Left ventricle myocardium superior (tissue), 1 donor: ENCODE measurements at places on chromosomes 3 and 15. TPM values are rescaled to one million over a fixed set of nuclear protein-coding genes. Genes with fewer than 3 reads are reported as not detected.

DNA sequence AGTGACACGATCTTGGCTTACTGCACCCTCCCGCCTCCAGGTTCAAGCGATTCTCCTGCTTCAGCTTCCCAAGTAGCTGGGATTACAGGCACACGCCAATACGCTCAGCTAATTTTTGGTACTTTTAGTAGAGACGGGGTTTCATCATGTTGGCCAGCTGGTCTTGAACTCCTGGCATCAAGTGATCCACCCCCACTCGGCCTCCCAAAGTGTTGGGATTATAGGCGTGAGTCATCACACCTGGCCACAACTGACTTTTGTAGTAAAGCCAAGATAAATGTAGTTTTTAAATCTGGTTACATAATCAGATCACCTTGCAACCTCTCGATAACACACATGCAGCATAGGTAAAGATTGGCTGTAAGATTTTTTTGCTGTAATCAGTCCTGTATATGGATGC lies 657.5 kb upstream of the DPPA4 start:
- DNase-seq, result no peak

GRCh38 chr3:23607184-23607847 lies 198.4 kb upstream of the UBE2E1 start:
- DNase-seq, result no peak

GRCh38 chr3:32498252-32498651 lies 4.4 kb downstream of the CMTM6 start:
- no peak for DNase-seq

GRCh38 chr3:127959873-127960272 lies 44.8 kb downstream of the KBTBD12 start:
- DNase-seq, result peak; percentile 47

- DNase-seq, result no peak
Measured at GRCh38 chr15:44035781-44036699, 159.0 kb downstream of the FRMD5 start.

DNA sequence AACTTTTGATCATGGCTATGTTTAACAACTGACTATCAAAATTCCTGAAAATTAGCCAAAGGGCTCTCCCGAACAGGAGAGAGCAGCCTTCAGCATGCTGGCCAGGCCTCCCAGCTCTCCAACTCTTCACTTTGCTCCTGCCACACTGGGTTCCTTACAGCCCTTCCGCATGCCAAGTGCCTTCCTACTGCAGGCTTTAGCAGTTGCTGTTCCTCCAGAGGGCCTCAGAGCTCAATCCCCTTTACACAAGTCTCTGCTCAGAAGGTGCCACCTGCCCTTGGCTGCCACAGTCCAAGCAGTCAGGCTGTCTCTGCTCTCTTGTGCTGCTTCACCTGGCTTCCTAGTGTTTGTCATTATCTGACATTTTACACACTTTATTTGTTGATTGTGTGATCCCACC lies 553.1 kb upstream of the PPP2R3A start:
- DNase-seq, result no peak

Gene SLC9C1
- 2.3 TPM for total RNA-seq

- DNase-seq, result no peak
Measured at GRCh38 chr3:128619146-128619890, 31.3 kb downstream of the RPN1 start.

DNA sequence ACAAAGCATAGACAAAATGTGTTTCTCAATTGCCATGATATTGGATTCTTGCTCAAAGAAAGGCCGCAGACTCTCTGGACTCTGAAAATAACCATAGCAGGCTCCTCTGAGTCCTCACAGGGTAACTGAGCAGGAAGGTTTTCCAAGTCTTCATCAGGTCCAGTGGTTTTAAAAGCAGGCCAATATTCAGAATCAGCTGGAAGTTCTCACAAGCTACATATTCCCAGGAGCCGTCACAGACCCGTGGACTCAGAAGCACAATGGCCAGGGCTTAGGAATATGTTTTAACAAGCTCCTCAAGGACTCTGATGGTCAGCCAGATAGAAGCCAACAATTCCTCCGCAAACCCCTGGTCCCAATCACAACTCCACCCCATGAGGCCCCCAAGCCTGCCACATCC lies 256.1 kb upstream of the ADAMTS9 start:
- DNase-seq, result no peak

Gene ESYT3
- 1.2 TPM for total RNA-seq

- DNase-seq, result no peak
Measured at GRCh38 chr3:178505832-178506231, 30.4 kb upstream of the KCNMB2 start.

DNA sequence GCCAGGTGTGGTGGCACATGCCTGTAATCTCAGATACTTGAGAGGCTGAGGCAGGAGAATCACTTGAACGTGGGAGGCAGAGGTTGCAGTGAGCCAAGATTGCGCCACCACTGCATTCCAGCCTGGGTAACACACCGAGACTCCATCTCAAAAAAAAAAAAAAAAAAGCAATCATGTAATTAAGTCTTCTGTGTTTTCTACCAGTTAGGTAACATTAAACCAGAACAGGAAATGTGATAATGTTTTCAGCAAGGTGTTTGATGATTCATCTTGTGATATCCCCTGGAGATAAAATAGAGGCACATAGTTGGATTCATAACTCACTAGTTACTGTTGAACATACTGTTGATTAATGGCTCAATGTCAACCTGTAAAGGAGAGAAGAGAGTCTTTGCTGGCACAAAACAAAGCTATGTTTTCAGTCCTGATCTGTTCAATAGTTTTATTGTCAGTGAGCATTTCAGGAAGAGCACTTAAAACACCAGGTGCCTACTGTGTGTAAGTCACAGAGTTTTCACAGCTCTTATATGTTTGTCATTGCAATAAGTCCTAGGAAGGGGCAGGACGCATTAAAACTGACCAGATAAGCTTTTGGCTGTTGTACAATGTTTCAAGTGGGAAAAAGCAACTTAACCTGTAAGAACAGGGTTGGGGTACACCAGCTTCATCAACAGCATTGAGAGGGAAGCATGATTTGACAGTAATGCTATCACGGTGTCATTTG lies 19.5 kb downstream of the DNAJB11 start:
- no peak for DNase-seq

DNA sequence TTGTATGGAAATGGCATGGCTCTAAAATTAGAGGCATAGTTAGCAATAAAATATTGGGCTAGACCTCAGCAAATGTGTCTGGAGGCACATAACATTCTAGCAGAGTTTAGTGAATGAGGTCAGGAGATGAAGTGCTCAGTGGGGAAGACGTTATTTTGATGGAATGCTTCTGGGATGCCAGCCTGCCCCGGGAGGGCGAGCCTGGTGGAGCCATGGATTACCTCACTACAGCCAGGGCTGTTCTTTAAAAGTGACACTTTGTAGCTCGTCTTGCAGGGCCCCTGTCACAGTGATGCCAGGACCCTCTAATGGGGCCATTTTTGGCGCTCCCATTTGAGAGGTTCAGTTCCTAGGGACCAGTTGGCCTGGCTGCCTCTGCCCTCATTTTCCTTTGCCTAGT lies 48.5 kb downstream of the PXYLP1 start:
- DNase-seq, result no peak

- DNase-seq, result no peak
Measured at GRCh38 chr3:140898340-140899180, 43.1 kb upstream of the SLC25A36 start.

DNA sequence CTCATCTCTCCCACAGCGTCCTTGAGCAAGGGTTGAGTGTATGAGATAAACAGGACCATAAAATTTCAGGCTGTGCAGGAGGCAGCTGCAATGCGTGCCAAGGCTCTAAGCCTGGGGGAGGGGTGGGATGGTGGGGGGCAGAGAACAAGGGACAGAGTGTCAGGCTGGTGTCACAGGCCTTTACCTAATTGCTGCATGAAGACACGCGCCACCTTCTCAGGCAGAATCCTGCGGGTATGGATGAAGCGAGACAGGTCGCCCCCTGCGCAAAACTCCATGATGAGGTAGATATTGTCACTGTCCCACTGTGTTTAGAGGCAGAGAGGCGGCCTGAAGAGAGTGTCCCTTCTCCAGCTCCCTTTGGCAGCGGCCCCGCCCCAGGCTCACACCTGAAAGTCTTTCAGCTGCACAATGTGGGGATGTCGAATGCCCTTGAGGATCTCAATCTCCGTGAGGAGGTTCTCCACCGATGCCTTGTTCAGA lies 1.0 kb downstream of the ULK3 start:
- DNase-seq, result no peak

- no peak for DNase-seq
Measured at GRCh38 chr15:35851491-35851890, 305.5 kb upstream of the DPH6 start.

Gene SERF2
- 1,014 TPM for total RNA-seq

Gene TEX55
- total RNA-seq, result not detected

GRCh38 chr3:81936817-81937216 lies 175.4 kb upstream of the GBE1 start:
- DNase-seq, result no peak

GRCh38 chr3:27713078-27713423 lies 9.1 kb downstream of the EOMES start:
- DNase-seq, result no peak

Gene C15orf39
- total RNA-seq, result 14.8 TPM

- DNase-seq, result no peak
Measured at GRCh38 chr3:120227710-120228347, 57.2 kb downstream of the GPR156 start.

- DNase-seq, result no peak
Measured at GRCh38 chr3:113314923-113315322, 103.6 kb downstream of the BOC start.

DNA sequence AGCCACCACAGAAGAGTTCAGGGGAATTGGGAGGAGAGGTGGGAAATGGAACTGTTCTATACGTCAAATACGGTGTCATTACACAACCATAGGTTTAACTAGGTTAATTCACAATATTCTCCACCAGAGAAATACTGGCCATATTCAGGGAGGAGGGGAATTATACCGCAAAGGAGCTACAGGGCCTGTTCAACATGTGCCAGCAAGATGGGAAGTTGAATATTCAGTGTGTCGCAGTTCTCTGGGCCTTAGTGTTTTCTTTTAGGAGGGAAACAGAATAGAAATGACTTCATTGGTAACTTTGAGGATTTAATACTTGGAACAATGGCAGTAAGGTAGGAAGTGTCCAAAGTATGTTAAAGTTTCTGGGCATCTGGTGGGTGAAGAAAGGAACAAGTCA lies 18.0 kb upstream of the FBXW12 start:
- DNase-seq, result no peak

Gene DNAH12
- total RNA-seq, result 0.02 TPM

Gene SPTBN5
- 3.6 TPM for total RNA-seq

DNA sequence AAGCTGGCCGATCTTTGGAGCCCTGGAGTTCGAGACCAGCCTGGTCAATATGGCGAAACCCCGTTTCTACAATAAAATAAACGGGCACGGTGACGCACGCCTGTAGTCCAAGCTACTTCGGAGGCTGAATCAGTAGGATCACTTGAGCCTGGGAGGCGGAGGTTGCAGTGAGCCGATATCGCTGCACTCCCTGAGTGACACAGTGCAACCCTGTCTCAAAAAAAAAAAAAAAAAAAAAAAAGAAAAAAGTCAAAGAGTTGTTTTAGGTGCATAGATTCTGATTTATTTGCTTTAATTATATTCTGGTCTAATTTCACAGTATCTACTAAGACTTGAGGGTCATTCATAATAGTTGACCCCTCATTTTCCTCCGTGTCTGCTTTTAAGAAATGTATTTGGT lies 1.7 kb downstream of the ARL13B start:
- no peak for DNase-seq

Gene PRR23C
- total RNA-seq, result not detected
